Fibroblast of pulmonary artery (primary cell): ENCODE measurements at places on chromosomes 13 and 19.

DNA sequence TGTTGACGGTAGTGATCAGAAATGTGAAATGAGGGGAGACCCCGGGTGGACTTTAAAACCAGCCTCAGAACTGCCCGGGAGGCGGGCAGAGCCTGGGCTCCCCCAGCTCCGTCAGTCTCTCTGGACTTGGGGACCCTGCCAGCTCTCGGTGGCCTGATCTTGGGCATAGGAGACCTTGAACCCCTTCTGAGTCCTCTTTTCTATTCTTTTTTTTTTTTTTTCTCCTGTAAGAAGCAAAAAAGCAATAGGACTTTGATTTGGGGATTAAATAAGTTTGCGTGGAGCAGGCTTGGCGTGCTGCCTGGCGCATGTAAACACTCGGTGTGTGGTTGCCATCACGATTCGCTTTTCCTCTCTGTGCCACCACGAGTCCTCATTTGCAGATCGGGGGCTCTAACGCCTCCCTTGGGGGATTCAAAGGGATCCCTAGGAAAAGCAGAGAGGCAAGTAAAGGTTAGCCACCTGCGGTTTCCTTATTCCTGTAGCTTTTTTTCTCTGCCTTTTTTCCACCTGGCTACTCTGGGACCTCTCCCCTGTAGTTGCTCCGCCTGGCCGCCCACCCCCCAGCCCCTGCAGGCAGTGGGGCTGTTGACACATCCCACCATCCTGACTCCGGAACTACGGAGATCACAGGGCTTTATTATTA, 1.3 kb downstream of the SAFB start:
- DNase-seq, result peak; percentile 48

- peak; percentile 73 for DNase-seq
Observed at GRCh38 chr13:75685239-75685697, 49.1 kb downstream of the LMO7 start.

DNA sequence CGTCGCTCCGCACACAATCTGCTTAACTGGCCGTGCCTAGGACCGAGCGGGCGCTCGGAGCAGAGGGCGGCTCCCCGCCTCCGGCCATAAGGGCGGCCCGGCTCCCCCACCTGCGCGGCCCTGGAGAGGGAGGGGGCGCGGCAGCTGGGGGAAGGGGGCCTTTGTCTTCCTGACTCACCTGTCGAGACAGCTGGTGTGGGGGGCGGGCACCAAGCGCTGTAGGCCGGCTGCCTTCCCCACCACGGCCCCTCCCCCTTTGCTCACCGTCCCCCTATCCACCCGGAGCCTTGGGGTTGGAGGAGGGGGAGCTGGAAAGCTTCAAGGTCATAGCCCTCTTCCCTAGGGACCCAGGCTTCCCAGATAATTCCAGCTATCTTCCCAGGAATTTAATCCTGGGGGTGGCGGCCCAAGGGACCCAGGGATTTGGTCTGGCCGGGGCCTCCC, 1.2 kb downstream of the VASP start:
- no peak for DNase-seq

DNA sequence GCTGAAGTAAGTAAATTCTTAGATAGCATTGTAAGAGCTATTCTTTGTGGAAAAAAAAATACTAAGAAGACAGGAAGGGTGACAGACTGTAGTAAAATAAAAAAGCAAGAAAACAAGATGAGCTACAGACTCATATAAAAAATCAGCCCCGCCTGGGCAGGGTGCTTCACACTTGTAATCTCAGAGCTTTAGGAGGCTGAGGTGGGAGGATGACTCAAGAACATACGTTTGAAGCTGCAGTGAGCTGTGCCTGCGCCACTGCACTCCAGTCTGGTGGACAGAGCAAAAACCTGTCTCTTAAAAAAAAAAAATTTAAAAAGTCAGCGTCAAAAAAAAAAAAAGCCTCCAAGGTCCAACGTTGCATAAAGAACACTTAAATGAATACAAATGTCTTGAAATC, 102.1 kb downstream of the VWA8 start:
- DNase-seq, result no peak

DNA sequence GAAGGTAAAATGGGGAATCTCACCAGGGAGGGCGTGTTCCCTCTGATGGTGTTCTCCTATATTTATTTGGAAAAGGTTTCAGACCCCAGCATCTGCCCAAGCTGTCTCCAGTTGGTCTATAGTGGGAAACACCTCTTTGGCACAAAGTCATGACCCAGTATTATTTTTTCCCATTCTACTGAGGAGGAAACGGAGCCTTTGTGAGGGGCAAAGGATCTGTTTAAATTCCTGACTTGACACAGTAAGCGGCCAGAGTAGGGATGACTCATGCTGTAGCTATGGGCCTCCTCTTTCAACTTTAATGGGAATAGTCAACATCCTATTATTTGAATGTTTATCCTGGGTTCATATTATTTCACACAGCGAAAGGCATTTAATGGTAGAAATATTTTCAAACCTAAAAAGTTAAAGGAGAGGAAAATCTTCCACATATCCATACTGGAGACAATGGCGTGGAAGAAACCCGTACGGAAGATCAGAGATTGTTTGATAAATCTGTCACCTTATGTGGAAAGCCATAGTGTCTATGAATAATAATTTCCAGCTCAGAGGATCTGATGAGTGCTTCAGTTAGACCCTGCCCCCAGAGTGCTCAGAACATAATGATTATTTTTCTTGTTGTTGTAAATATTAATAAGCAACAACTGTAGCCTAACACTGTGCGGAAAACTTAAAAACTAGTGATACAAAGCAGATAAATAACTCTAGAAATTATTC, 126.0 kb downstream of the FOXO1 start:
- peak; percentile 90 for DNase-seq

- peak; percentile 79 for DNase-seq
Observed at GRCh38 chr13:43865892-43866291, 13.6 kb downstream of the CCDC122 start.

- DNase-seq, result no peak
Observed at GRCh38 chr13:110344320-110344719, 37.2 kb downstream of the COL4A2 start.

- DNase-seq, result no peak
Observed at GRCh38 chr13:58081301-58081820, 449.8 kb downstream of the PCDH17 start.

GRCh38 chr13:69199664-69200063, 908.0 kb upstream of the ATXN8OS start:
- DNase-seq, result no peak
